ENCODE measurements at places on chromosomes 7 and 10.

GRCh38 chr10:114073395-114074186 lies 29.9 kb downstream of the ADRB1 start:
- no peaks in the 10 kb centered on the region for H3K36me3 ChIP-seq
- H3K27me3 ChIP-seq: peaks cover 21% of the 10 kb centered on the region
- no peak overlapping the region for H3K27ac ChIP-seq
- no peak overlapping the region for H3K4me3 ChIP-seq

- no peak overlapping the region for H3K4me3 ChIP-seq
- peaks cover 27% of the 10 kb centered on the region for H3K4me1 ChIP-seq
- DNase-seq: no peak
- no peak overlapping the region for H3K27ac ChIP-seq
- no peaks in the 10 kb centered on the region for H3K27me3 ChIP-seq
Measured at GRCh38 chr10:127015373-127015772, 110.1 kb downstream of the DOCK1 start.

DNA sequence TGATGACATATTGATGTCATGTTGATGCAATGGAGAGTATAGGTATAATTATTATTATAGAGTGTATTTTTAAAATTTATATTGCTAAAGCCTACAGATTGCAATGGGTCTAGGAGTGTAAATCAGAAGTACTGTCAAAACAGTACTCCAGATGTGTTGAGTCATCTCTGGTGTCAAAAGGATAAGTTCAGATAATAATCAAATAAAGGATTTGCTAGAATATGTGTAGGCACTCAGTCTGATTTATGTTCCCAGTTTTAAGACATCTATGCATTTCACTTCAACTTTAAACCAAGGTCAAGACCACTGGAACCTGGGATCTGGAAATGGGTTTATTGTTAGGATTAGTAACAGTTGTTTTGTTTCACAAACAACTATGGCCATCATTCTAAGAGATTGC lies 342.3 kb upstream of the BMPER start:
- H3K27me3 ChIP-seq: no peaks in the 10 kb centered on the region
- H3K4me1 ChIP-seq: no peaks in the 10 kb centered on the region
- no peak overlapping the region for H3K27ac ChIP-seq
- no peak overlapping the region for H3K4me3 ChIP-seq

- no peak overlapping the region for H3K27ac ChIP-seq
- H3K27me3 ChIP-seq: no peaks in the 10 kb centered on the region
- H3K4me1 ChIP-seq: peaks cover 7% of the 10 kb centered on the region
- DNase-seq: no peak
Measured at GRCh38 chr10:11858093-11858492, 34.9 kb downstream of the PROSER2 start.

DNA sequence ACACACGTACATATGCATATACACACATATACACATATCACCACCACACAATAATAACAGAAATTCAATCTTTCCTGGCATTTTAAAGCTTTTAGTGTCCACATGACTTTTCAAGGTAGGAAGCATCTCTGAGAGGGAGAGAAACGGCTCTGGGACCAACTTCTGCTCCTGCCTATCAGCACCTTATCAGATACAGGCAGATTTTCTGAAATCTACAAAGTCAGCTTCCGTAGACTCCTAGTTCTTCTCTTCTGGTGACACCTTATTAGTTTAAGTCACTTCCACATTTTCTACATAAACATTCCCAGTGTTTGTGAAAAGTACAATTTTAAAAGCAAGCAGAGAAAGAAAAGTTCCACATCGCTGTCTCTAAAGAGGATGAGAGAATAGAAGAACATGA lies 74.5 kb downstream of the ZNF22 start:
- no peak overlapping the region for H3K4me3 ChIP-seq
- H3K27me3 ChIP-seq: no peaks in the 10 kb centered on the region
- H3K4me1 ChIP-seq: peaks cover 19% of the 10 kb centered on the region
- no peak overlapping the region for H3K27ac ChIP-seq

- no peak overlapping the region for H3K4me3 ChIP-seq
- H3K4me1 ChIP-seq: peaks cover 5% of the 10 kb centered on the region
Measured at GRCh38 chr10:24331457-24331856, 122.5 kb downstream of the KIAA1217 start.

DNA sequence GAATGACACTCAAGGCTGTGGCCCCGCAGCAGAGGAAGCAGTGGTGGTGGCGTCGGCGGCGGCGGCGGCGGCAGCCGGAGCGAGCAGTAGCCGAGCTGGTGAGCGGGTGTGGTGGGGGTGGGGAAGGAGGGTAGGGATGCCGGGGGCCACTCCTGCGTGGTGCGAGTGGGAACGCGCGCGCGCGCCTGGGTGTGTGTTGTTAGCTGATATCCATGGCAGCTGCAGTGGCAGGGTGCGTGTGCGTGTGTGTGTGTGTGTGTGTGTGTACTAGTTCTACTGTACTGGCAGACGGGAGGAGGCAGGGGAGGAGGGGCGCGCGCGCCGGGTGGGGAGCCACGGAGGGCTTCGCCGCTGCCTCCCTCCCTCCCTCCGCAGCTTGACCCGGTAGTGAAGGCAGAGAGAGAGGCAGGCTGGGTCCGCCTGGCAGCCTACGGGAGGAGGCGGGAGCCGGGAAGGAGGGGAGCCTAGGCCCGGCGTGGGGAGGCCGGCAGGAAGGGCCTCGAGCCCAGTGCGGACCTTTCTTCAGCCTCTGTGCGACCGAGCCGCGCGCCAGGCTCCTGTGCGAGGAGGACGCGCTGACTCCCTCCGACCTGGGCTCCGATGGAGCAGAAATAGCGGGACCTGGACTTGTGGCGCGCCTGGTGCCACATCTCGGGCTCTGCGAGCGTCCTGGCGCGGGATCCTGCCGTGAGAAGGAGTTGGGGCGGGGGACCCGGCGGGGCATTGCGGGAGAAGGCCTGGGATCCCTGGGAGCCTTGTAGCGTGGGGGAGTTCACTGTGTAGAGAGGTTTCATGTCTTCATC lies at the start of gene MAGI2:
Gene MAGI2, minus strand, starts transcription at position 110 of the 803 bp plus-strand sequence. CDS start 347 bp downstream, outside the sequence.
- peak within 1 kb of the TSS; percentile 96 for H3K4me3 ChIP-seq
- H3K27me3 ChIP-seq: peaks cover 27% of the 10 kb centered on the region
- DNase-seq: peak; percentile 87
- peaks cover 5% of the 10 kb centered on the region for H3K4me1 ChIP-seq
- peak within 1 kb of the TSS; percentile 89 for H3K27ac ChIP-seq
- peaks cover 5% of the 10 kb centered on the region for H3K36me3 ChIP-seq

DNA sequence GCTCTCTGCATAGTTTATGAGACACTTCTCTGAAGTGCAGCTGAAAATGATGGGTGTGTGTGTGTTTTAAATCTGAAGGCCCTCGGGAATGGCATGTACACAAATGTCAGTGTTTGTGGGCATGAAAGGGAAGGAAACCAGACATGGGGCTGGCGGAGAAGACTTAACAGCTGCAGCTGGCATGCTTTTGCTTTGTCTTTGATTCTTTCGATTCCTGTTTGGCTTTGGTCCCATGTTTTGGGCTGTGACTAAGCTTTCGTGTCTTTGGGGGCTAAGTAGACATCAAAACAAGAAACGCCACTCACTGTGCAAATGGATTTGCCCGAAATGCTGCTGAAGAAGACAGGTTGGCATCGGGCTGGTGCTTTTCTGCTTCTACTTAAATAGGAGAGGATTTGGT lies 179.3 kb downstream of the PFKFB3 start:
- no peaks in the 10 kb centered on the region for H3K4me1 ChIP-seq
- peaks cover 3% of the 10 kb centered on the region for H3K36me3 ChIP-seq
- peaks cover 6% of the 10 kb centered on the region for H3K27me3 ChIP-seq
- no peak overlapping the region for H3K27ac ChIP-seq

DNA sequence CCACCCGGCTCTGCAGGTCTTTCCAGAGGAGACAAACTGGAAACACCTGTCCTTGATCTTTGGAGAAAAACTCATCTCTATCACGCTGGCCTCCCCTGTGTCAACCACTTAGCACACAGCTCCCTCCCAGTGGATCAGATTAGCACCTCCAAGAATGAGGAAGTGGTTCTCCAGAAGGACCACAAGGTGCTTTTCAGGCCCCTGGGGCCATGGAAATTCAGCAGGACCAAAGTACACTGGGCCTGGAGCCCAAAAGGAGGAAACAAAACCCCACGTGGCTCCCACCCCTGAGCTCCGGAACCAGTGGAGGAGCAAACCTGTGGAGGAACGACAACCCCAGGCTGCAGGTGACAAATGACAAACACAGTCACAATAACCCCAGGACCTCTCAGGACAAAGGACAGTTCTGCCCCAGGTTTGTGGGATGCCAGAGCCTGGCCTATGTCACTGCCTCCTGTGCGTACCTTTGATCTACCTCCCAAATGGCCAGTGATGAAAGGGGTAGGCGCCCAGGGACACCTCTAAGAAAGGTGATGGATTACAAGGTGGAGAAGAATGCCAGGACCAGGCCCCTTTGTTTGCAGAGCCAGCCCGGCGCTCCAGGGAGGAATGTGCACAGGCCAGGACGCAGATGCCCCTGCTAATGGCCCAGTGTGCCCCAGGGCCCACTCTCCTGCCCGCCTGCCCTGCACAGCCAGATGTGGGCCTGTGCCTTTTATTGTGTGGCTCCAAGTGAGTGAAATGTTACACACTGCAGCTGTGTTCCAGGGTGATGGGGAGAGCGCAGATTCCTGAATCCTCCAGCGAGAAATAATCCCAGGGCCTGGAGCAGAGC lies 5.7 kb downstream of the TNS3 start:
- no peak for DNase-seq
- H3K27me3 ChIP-seq: peaks cover 3% of the 10 kb centered on the region
- peaks cover 85% of the 10 kb centered on the region for H3K4me1 ChIP-seq
- H3K27ac ChIP-seq: peak overlapping the region; percentile 97

- H3K4me3 ChIP-seq: no peak overlapping the region
- no peak overlapping the region for H3K27ac ChIP-seq
- peaks cover 6% of the 10 kb centered on the region for H3K36me3 ChIP-seq
- no peaks in the 10 kb centered on the region for H3K27me3 ChIP-seq
- no peak for DNase-seq
Measured at GRCh38 chr10:96986200-96986856, 154.2 kb downstream of the LCOR start.

GRCh38 chr10:13712837-13713581 lies 126.2 kb downstream of the PRPF18 start:
- DNase-seq: no peak
- peaks cover 77% of the 10 kb centered on the region for H3K4me1 ChIP-seq
- peak overlapping the region; percentile 15 for H3K4me3 ChIP-seq
- peaks cover 9% of the 10 kb centered on the region for H3K36me3 ChIP-seq
- H3K27ac ChIP-seq: peak overlapping the region; percentile 32
- no peaks in the 10 kb centered on the region for H3K27me3 ChIP-seq

GRCh38 chr10:18689498-18689897 lies 30.3 kb downstream of the ARL5B start:
- DNase-seq: no peak
- no peaks in the 10 kb centered on the region for H3K36me3 ChIP-seq
- H3K4me3 ChIP-seq: peak overlapping the region; percentile 23
- peaks cover 6% of the 10 kb centered on the region for H3K4me1 ChIP-seq
- H3K27ac ChIP-seq: peak overlapping the region; percentile 82

- H3K4me1 ChIP-seq: no peaks in the 10 kb centered on the region
- peaks cover 42% of the 10 kb centered on the region for H3K27me3 ChIP-seq
- H3K36me3 ChIP-seq: no peaks in the 10 kb centered on the region
- no peak for DNase-seq
Measured at GRCh38 chr10:132302421-132303310, 5.1 kb downstream of the STK32C start.

DNA sequence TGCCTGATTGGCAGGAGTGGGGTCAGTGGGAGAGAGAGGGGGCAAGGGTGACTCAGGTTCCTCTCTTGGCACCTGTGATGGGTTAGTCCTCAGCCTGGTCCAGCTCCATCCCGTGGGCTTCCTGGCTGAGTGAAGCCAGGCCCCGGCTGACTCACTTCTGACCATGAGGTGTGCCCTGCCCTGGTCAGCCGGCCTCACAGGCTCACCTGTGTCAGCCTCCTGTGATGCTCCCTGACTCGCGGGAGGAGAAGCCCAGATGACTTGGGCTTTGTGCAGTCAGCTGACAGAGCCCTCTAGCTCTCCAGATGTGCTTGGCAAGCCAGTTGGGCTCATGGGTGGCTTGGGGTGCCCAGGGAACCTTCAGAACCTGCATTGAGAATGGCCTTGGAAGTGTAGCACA lies 16.0 kb upstream of the PPIF start:
- H3K27me3 ChIP-seq: no peaks in the 10 kb centered on the region
- H3K36me3 ChIP-seq: no peaks in the 10 kb centered on the region
- no peak overlapping the region for H3K27ac ChIP-seq
- peaks cover 3% of the 10 kb centered on the region for H3K4me1 ChIP-seq

GRCh38 chr10:113474752-113475151 lies 78.1 kb upstream of the HABP2 start:
- peaks cover 9% of the 10 kb centered on the region for H3K27me3 ChIP-seq
- H3K4me1 ChIP-seq: no peaks in the 10 kb centered on the region
- DNase-seq: no peak
- no peak overlapping the region for H3K4me3 ChIP-seq
- H3K27ac ChIP-seq: no peak overlapping the region
- H3K36me3 ChIP-seq: no peaks in the 10 kb centered on the region
